ENCODE measurements at places on chromosomes 6 and 20.

GRCh38 chr20:19710336-19711120, 47.5 kb upstream of the RIN2 start:
- no peak for DNase-seq

DNA sequence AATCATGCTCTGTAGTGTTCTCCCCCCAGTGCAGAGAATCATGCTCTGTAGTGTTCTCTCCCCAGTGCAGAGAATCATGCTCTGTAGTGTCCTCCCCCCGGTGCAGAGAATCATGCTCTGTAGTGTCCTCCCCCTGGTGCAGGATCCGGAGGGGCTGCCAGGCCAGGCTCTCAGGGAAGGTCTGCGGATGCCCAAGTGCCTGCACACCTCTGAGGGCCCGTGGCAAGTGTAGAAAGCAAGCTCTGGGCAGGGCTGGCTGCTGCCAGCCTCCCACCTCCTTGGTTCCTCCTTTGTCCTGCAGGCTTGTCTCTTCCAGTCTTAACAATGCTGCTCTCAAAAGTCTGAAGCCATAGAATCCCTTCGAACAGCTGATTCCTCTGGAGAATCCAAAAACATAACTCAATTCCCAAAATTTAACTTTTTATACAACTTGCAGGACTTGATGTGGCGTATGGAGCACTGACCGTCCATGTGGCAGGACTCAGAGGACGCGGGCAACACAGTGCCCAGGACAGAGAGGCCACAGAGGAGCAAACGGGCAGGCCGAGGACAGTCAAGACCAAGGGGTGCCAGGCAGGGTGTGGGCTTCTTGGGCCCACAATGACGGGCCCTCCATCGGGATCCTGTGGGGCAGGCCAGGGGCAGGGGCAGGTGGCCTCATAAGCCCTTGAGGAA, 44.6 kb upstream of the BHLHE23 start:
- no peak for DNase-seq

DNA sequence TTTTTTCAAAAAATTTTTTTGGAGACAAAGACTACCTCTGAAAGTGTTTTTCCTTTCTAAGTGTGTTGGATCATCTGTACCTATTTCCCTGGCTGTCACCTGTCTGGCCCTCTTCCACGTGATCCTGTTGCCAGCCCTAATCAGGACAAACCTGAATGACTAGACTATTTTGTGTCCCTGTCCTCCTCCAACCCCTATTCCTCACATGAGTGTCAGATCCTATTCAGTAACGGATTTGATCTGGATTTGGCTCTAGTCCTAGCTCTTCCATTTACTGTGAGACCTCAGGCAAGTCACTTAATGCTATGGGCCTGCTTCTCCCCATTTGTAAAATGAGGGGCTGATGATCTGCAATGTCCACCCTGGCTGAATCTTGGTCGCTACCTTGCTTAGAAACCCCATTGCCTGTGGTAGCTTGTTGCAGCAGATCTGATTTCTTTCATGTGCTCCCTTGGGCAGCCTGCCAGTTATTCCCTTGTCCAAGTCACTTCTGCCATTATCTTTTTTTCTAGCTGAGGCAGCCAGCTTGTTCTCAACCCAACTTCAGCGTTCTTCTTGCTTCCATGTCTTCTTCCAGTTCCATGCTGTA, 4.8 kb downstream of the PHF20 start:
- DNase-seq = no peak

DNA sequence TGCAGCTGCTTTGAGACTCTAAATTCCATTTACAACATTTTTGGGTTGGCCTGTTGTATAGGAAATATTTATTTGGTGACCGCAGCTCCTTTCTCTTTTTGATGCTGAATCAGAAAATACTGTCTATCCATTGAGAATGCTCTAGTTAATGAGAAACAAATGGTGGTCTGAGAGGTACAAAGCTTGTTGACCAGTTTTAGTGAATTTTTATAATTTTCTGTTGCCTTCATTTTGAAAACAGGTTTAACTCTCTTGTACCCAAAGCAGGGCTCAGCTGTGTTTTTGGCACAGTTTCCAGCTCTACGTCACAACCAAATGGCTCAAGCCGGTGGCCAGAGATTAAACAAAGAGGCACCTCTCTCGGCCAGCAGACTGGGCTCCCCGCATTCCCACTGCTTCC, 113.2 kb downstream of the FNDC1 start:
- no peak for DNase-seq

DNA sequence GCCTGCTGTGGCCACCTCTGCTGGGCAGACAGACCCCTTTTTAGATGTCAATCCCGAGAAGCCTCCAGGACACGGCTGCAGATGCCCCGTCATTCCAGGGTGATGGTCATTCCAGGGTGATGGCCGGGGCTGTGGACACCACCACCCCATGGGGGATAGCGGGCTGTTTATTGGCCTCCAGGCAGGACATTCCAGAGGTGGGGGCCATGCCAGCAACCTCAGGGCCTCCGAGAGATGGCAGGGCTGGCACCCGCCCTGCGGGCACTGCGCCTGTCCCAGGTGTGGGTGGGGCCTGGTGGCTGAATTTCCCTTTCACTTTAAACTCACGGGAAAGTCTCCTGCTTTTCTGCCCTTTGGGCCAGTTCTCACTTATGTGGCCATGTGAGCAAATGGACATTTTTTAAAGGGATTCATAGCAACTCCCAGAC, 14.5 kb downstream of the COL9A3 start:
- no peak for DNase-seq

DNA sequence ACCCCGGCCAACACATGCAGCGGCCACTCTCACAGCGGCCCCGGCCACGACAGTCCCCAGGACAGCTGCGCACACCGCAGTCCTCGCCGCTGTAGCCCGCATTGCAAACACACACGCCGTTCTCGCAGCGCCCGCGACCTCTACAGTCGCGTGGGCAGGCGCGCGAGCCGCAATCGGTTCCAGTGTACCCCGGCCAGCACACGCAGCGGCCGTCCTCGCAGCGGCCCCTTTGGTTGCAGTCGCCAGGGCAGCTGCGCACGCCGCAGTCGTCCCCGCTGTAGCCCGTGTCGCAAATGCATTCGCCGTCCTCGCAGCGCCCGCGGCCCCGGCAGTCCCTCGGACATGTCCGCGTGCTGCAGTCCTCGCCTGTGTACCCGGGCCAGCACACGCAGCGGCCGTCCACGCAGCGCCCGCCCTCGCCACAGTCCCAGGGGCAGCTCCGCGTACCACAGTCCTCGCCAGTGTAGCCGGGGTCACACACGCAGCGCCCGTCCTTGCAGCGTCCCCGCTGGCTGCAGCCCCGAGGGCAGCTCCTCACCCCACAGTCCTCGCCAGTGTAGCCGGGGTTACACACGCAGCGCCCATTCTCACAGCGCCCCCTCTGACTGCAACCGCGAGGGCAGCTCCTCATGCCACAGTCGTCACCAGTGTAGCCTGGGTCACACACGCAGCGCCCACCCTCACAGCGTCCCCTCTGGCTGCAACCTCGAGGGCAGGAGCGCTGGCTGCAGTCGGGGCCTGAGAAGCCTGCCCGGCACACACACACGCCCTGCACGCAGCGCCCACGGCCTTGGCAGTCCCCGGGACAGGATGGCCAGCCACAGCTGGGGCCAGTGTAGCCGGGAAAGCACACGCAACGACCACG, 12.5 kb downstream of the TNXB start:
- no peak for DNase-seq

GRCh38 chr6:21494505-21494904, 99.0 kb upstream of the SOX4 start:
- no peak for DNase-seq

GRCh38 chr6:124131259-124131658, 327.6 kb downstream of the NKAIN2 start:
- DNase-seq = no peak

GRCh38 chr20:19310541-19310940, 98.1 kb downstream of the SLC24A3 start:
- no peak for DNase-seq

- DNase-seq = no peak
Measured at GRCh38 chr6:147137986-147138385, 66.2 kb upstream of the STXBP5 start.

- no peak for DNase-seq
Measured at GRCh38 chr6:90544081-90544480, 42.8 kb downstream of the MAP3K7 start.

DNA sequence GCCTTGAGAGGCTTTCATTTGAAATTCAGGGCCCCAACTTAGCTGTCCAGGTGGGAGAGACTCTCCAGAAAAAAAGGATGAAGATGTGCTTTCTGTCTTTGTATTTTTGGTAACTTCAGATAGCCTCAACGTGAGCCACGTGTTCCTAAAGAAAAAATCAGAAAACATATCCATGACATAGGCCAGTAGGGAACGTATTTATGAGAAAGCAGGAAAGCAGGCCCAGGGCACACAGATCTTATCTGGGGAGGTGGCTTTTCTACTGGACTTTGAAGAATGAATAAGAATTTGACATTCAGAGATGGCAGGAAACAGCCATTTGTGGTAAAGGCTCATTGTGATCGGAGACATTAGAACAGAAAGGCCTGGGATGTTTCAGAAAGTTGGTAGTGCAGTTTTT, 21.2 kb upstream of the EXOC2 start:
- DNase-seq = no peak

DNA sequence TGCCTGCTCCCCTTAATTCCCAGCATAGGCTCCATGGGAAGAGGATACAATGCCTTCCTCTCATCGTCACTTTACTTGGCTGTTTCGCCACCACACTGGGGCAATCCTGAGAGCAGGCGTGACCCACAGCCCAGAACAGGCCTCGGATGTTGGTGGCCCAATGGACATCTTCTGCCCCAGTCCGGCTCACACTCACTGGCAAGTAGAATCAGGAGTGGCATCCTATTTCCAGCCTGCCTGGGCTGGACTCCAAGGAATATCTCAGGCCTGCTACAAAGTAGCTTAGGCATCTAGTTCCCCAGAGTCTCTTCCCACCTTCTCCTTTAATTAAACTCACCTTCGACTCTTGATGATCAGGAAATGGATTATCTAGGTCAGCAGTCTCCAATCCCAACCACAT, 110.5 kb downstream of the LRFN2 start:
- no peak for DNase-seq

- DNase-seq = no peak
Measured at GRCh38 chr6:37840940-37841300, 21.4 kb downstream of the ZFAND3 start.

GRCh38 chr6:151948002-151948743, 140.7 kb downstream of the ESR1 start:
- no peak for DNase-seq

DNA sequence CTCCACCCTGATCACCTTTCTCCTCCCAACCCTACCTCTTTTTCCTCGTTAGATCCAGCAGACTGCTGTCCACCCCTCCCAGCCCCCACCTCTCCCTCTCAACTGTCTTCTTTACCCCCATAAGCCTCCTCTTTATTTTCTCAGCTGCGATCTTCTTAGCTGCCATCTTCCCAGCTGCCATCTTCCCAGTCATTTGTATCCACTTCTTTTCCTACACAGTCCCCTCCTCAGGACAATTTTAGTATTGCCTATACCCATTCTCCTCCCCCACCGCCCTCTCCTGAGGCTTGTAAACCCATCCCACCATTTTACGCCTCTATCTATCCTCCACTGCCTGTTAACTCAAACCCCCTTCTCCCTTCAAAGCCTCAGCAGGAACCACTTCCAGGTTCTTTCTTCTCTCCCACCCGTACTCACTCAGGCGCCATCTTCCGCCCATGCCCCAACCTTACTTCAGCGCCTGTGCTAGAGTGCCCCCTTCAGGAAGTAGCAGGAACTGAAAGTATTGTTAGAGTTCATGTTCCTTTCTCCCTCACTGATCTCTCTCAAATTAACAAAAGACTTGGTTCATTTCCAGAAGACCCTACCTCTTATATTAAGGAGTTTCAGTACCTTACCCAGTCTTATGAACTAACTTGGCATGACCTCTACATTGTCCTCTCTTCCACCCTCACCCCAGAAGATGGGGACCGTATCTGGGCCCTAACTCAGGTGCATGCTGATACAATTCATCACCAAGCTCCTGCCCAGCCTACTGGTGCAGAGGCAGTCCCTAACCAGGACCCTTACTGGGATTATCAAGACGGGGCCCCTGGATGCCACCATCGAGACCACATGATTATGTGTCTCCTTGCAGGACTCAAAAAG, 236.0 kb downstream of the ADGRG6 start:
- DNase-seq = no peak

DNA sequence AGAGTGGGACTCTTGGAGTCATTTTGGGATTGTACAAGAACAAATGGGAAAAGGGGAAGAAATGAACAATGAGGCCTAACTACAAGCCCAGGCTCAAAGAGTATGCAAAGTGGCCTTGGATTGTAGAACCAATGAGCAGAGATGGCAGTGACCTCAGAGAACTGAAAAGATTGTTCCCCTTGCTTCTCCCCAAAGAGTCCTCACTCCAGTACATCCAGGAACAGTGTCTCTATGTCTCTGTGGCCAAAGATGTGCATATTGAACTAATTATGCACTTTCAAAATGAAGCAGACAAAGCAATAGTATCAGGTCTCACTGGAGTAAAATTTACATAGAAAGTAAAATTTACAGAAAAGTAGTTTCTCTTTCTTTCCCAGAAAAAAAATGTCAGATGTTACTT, 81.0 kb downstream of the SMLR1 start:
- no peak for DNase-seq

DNA sequence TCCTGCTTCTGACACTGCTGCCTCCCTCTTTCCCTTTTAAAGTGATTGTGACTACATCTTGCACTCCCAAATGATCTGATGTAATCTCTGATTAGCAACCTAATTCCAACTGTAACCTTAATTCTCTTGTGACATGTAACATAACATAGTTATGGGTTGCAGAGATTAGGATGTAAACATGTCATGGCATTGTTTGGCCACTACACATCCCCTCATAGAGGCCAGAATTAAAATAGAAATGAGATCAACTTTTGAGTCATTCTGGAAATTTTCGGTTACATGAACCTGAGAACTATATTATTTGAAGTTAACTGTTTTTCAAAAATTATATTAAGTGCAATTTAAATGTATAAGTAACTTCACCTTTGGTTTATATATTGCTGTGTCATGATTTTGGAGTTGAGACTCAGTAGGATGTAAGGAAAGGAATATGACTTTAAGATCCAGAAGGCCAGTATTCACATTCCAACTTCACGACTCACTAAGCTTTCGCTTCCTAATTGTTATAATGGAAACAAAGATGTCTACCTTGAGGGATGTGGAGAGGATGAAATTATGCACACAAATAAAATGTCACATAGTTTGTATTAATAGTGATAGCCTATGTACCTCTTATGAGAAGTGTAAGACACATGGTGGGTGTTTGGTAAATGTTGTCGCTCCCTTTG, 611.9 kb upstream of the MAP3K7 start:
- DNase-seq = no peak

- DNase-seq = no peak
Measured at GRCh38 chr6:10867952-10868351, 13.9 kb downstream of the GCM2 start.
